Right ventricle myocardium inferior (tissue), 1 donor: ENCODE measurements at places on chromosomes 7 and 10. TPM values are rescaled to one million over a fixed set of nuclear protein-coding genes. Genes with fewer than 3 reads are reported as not detected.

DNA sequence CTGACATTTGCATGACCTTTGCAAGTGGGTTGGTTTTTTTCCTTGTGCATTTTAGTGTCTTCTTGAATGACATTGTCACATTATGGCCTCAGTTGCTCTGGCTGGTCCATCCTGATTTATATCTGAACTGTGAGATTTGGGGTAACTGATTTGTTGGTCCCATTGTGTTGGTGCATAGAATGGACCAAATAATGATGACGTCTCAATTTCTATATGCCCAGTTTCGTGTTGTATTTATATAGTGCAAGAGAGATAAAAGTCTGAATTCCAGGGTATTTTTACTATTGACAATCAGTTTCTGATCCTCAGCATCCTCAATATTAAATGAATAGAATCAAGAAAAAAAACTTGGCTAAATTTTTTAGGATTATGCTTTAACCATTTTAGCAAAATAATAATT lies 281.8 kb downstream of the HDAC9 start:
- DNase-seq, result no peak

DNA sequence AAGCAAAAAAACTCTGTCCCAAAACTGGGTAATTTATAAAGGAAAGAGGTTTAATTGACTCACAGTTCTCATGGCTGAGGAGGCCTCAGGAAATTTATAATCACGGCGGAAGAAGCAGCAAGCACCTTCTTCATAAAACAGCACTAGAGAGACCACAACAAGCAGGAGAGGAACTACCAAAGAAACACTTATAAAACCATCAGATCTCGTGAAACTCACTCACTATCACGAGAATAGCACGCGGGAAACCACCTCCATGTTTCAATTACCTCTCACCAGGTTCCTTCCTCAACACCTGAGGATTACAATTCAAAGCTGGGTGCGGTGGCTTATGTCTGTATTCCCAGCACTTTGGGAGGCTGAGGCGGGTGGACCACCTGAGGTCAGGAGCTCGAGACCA lies 48.5 kb downstream of the PDIA4 start:
- DNase-seq, result no peak

DNA sequence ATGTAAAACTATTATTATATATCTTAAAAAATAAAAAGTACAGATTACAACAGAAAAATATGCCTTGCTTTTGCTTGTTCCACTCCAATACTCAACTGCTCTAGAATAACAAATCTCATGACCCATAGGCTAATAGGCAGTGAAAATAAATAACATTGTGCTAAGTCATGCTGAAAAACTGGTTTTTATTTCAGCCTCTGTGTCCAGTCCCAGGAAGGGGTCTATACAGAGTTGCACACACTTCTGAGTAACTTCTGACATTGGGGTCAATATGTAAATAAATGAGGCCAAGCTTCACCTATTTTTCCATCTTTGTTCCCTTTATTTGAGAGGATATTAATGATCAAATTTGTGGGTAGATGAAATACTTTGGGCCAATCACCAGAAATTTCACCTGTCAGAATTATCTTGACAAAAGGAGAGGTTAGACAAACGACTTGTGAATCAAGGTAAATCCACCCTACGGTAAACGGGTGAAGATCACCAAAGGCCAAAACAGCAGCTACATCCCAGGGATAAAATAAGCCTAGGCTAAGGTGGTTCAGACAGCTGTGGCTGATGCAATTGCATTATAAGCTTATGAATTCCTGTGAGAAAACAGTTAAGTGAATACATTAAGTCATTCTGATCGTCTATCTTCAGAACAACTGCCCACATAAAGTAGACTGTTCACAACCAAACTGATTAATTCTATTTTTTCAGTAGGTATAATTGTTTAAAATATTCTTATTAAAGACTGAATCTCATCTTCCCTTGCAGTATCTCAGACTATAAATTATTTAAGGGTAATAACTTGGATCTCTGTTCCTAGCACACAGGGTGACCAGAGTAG lies 87.5 kb downstream of the UBE2H start:
- no peak for DNase-seq

- DNase-seq, result no peak
Measured at GRCh38 chr10:34535872-34536271, 279.2 kb downstream of the PARD3 start.

DNA sequence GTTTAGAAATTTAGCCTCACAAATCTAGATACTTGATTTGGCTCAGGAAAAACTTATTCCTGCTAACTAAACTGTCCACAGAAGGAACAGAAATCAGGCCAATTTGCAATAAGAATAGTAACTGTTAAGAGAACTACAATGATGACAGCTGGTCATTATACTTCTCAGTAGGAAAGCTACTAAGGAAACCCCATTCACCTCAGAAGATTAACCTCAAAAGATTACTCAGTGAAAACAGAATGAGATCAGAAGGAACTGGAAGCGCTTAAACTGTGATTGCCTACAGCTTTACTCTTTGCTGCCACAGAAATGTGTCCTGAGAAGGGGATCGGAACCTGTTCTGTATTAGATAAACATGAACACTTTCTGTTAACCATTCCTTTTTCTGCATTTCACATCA lies 24.3 kb upstream of the DNAJB12 start:
- DNase-seq, result no peak

DNA sequence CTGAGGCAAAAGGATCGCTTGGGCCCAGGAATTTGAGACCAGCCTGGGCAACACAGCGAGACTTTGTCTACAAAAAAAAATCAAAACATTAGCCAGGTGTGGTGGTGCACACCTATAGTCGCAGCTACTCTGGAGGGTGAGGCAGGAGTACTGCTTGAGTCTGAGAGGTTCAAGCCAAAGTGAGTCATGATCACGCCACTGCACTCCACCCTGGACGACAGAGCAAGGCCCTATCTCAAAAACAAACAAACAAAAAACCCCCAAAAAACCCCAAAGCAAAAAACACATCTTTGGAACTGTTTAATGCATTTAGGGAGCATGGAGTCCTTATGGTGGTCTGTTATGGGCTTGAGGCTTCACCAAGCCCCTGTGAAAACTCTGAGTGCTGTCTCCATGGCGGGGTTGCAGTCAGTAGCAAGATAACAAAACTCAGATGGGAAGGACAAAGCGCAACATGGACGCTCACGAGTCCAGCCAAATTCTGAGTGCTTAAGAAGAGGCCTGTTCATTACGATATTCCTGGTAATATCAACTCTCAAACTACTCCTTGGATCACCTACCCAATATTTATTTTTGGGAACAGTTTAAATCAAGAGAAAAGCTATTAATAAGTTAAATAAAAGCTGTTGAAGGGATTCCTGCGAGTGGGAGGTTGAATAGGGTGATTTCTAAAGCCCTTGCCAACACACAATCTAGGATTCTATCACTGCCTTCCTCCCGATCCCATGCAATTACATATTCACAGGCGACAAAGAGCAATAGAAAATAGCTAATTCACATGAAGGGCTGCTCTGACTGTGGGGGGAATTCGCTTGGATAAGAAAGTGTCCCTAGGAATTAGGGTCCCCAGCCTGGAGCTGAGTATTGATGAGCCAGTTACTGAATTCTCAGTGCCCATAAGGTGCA lies 123.3 kb downstream of the HIPK2 start:
- DNase-seq, result no peak

DNA sequence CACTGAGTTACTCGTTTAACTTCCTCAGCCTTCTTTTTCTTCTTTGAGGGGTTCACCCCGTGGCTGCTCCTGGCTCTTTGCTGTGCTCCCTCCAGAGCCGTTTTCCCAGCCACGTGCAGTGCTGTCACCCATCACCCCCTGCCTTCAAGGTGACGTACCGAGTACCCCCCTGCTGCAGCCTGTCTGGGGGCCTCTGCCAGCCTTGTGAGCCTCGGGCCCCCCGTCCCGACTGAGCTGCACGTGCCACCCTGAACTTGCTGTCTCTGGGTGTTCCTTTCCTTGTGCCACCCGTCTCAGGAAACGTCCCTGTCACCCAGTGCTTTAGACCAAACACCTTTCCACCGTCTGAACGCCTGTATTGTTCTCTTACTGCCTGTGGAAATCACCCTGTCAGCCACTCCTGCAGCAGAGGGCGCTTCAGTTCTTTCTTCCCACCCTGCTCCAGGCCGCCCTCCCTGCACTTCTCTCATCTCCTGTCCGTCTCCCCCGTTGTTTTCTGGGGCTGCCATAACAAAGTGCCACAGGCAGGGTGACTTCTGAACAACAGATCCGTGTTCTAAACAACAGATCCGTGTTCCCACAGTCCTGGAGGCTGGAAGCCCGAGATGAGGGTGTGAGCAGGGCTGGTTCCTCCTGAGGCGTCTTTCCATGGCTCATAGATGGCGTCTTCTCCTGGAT lies 44.6 kb downstream of the WDR37 start:
- DNase-seq, result no peak

GRCh38 chr10:91980319-91980718 lies 56.7 kb downstream of the BTAF1 start:
- DNase-seq, result no peak

DNA sequence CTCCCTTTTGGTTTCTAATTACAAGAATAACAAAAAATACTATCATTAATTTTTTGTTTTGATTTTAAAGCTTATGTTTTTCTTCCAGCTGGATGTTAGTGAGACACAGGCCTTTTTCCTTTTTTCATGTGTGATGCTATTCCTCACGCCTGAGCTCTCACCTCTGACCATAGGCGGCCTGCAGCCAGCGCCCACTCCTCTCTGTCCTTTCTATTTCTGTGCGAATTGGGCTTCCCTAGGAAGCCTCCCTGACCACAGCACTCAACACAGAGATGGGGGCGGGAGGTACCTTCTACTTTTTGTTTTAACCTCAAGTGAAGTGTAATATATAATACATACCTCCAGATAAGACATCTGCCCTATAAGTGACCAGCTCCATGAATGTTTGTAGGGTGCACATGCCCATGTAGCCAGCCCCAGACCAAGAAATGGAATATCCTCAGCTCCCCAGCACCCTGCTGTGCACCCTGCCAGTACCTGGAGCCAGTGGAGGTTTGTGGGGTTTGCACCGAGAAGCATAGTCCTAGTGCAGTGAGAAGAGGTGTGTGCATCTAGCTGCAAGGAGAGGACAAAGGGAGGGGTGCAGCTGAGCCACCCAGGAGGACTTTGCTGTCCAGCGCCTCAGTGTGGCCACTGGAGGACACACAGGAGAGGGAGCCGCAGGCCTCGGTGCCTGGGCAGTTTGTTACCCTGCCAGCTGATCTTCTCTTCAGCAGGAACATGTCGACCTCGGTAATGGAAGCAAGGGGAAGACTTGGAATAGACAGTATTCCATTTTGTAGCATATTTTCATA lies 38.5 kb downstream of the BNIP3 start:
- no peak for DNase-seq

The EBLN1 gene
- not detected for total RNA-seq

The CCDC172 gene
- total RNA-seq, result not detected

The UPK3BL2 gene
- total RNA-seq, result 2.8 TPM

The CFAP70 gene
- 1.4 TPM for total RNA-seq

The TRIM74 gene
- total RNA-seq, result 0.81 TPM

The EEPD1 gene
- 11.5 TPM for total RNA-seq

The LIPK gene
- total RNA-seq, result not detected

The GIMAP4 gene
- 38.4 TPM for total RNA-seq
